ENCODE measurements at places on chromosomes 6 and 20. TPM values are rescaled to one million over a fixed set of nuclear protein-coding genes. Genes with fewer than 3 reads are reported as not detected.
A peak's percentile ranks its signal among the peaks of the same experiment; 100 is the strongest.

CDS2 gene
- total RNA-seq, result 79.4 TPM

DNA sequence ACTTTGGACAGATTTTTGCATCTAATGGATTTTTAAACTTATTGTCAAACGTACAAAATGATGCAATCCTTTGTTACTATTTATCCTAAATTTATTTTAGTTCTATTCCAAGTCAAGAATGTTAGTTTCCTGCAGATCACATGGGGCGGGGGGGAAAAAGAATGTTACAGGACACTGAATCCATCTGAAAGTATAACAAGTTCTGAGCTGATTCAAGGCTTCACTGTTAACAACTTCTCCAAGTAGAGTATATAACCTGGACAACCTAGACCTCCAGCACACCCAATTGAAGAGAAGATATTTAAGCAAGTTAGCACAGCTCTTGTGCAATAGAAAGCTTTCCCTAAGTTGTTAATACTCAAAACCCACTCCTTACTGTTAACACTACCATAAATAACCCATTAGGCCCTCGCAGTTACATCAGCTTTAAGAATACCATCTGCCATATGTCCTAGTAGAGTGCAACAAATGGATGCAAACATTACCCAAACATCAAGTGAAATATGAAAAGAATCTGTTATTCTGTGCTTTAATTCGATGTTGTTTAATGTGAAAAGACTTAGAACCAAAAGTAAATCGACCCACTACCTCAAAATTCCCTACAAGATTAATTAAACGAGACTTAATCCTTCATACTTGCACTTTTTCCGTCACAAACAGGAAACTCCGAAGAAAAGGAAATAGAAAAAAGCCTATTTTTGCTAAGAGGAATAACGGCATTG lies 1.3 kb downstream of the SEC63 start:
- DNase-seq, result no peak

- DNase-seq, result no peak
Observed at GRCh38 chr20:54177378-54177777, 3.6 kb upstream of the CYP24A1 start.

LTB gene
- not detected for total RNA-seq

DNA sequence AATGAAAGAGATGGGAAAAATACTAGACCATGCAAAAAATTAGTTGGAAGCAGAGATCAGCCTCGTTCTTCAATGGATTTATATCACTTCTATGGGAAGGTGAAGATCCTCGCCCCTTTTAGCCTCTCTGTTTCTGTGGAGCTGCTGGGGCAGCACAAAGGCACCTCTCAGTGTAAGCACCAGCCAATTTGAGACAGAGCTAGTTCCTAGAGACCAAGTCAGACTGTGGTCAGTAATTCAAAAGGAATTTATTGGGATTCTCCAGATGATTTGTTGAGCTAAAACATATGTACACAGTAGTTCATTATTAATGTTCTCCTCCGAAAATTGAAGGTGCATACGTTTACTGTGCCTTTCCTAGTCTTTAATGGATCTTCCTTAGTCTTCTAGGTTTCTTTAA lies 42.4 kb downstream of the SCGN start:
- DNase-seq, result no peak

CST5 gene
- total RNA-seq, result not detected

NAPB gene
- 6.7 TPM for total RNA-seq

DNA sequence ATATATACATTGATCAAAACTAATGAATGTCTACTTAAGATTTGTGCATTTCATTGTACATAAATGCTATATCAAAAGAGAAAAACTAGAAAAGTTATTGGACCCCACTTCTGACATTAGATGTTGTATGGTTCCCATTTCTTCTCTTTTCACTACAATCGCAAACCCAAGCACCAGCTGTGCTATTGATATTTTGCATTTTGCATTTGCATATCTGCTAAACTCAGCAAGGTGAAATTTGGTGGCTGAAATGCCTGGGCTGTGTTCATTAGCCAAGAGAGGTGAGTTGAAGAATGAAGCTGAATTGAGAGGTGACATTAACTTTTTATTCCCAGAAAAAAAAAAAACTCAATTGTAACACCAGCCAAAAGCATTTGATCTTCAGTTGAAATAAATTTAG lies 232.1 kb upstream of the TENT5A start:
- DNase-seq, result no peak

DNA sequence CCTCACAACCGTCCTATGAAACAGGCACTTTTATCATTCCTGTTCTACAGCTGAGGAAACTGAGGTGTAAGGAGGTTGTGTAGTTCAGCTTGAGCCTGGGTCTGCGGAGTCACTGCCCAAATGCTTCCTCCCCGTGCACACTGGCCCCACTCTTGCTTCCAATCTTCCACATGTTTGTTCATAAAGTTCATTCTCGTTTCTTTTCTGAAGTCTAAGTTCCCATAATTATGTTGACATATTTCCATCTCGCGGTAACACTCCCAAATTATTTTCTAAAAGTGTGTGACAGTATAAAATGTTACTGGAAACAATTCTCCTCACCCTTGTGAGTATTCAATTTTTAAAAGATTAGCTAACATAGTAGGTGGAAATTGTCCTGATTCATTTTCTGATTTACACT lies 106.9 kb downstream of the SLC22A3 start:
- DNase-seq, result no peak

DNA sequence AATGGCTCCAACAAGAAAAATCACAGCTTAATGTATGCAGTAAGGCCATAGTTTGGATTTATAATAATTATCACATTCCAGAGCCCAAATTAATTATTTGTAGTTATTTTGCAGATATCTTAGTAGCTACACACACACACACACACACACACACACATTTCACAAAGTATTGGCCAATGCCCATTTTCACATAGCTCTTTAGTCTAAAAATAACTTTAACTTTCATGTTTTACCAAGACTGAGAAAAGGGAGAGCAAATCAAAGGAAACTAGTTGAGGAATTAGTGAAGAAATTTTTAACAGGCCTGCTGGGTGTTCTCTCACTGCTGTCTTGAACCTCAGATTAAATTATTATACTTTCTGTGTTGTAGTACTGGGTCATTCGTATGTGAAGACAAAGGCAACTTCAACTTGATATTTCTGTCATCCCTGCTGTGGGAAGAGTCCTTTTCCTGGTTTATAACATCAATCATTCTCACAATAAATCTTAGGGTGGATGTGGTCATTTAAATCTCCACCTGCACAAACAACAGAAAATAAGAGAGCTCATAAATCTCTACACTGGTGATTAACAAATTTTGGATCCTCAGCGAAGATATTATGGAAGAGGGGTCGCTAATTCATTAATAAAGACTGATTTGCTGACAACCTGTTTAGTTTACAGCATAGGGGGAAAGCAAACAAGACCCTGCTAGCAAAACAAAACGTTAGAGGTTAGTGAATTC lies 1.6 kb upstream of the TCF21 start:
- DNase-seq, result no peak

DNA sequence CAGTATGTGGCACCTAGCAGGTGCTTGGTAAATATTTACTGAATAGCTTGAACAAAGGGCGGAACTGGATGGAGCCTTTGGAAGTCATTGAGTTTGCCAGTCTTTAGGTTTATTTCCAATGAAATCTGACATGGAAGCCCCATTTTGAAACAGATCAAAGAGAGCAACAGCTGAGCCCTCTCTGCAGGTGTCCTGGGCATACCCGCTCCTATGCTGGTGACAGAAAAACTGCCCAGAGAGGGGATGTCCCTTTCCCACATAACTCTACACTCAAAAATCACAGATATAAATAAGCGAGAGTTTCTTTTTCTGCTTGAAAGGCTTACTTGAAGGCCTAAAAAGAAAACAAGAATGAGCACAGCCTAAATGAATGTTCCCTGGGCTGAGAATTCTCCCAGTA lies 53.0 kb upstream of the RALY start:
- no peak for DNase-seq

- no peak for DNase-seq
Observed at GRCh38 chr6:12354499-12354898, 64.3 kb downstream of the EDN1 start.

DNA sequence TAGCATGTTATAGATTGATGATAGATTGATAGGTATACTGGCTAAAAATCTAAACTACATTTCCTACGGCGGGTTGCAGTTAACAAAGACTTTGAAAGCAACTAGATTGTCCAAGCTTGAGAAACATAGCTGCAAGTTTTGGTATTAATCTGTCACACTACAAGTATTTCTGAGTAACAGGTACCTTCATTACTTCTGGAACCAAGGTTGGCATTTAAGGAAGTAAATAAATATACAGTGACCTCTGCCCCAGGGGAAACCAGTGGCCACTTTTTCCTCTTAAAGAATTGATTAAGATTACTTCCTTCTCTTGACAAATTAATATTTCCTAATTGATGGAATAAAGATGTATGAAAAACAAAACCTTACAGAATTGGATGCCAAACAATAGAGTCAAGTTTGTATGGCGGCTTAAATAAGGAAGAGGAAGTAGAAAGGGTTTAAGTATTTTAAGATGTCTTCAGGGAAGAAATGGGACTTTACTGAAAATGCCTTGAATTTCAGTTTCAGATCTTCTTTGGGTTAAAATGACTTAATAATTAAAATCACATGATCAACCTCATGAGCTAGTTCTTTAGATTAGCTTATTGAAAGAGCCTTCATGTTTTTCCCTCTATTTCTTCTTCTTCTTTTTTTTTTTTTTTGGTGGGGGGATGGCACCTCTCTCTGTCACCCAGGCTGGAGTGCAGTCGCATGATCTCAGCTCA lies 132.8 kb downstream of the DOK5 start:
- no peak for DNase-seq

GRCh38 chr20:51366155-51366886 lies 176.2 kb downstream of the NFATC2 start:
- DNase-seq, result peak; percentile 95

- DNase-seq, result no peak
Observed at GRCh38 chr20:21074605-21075336, 31.4 kb downstream of the LINC00237 start.

- no peak for DNase-seq
Observed at GRCh38 chr20:56278196-56278595, 29.7 kb downstream of the MC3R start.

TOX2 gene
- 0.99 TPM for total RNA-seq

GRCh38 chr6:36506611-36507010 lies 40.7 kb downstream of the STK38 start:
- no peak for DNase-seq

GCLC gene
- 25.3 TPM for total RNA-seq

GRCh38 chr6:41077536-41077935 lies 4.8 kb downstream of the NFYA start:
- no peak for DNase-seq

DNA sequence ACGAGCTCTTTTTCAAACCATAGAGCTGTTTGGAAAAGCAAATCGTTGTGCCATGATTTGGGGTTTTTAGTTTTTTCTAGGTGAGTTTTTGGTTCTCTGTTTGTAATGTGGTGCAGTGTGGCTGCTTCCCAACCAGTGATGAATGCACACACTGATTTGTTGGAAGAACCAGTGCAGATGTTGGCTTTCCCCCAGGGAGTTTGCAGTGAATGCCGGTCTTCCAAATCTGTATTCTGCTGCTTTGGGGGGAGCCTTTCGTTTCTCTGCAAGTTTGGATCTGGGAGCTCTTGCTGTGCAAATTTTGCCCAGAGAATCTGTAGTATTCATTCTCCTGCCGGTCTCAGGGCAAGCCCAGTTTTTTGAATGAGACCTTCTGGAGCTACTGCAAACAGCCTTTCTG lies 14.5 kb downstream of the HECA start:
- no peak for DNase-seq

COL9A3 gene
- 6.9 TPM for total RNA-seq

DNA sequence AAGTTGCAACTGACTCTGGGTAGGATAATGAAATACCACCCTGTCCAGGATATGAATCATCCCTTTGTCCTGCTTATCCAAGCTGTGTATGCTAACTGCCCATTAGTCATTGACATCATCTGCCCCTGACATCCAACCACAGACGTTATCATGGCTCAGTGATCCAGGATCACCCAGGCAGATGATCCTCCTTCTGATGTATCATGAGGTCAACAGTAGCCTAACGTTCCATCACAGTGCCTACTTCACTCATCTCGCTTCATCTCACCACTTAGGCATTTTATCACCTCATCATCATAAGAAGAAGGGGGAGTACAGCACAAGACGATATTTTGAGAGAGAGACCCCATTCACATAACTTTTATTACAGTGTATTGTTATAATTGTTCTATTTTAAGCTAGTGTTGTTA lies 13.4 kb upstream of the BTN3A2 start:
- no peak for DNase-seq

THEMIS gene
- 0.35 TPM for total RNA-seq

DNA sequence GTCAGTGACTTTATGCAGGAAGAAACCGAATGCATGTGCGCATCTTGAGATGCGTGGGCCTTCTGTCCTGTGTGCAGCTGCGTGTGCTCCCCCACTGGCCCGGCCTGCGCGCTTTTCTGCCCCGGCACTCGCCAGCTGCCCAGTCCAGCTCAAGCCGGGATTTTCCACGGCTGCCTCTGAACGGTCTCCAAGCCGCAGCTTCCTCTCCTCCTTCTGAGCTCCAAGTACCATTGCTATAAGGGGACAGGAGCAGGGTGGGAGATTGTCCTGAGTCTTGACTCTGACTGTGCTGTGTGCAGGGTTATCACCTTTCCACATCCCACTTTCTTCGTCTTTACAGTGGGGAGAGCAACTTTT lies 302.8 kb downstream of the THBS2 start:
- no peak for DNase-seq

GRCh38 chr6:103522045-103522444 lies 1337.7 kb downstream of the HACE1 start:
- DNase-seq, result peak; percentile 13

Measured in right cardiac atrium (tissue), 5 donors.